Stimulated activated CD8-positive, alpha-beta memory T cell treated with anti-CD3 and anti-CD28 coated beads, Interleukin-12 subunit alpha, Interleukin-12 subunit beta, amount 100 ng/mL, for 1 hour (primary cell): ENCODE measurements at places on chromosomes 5 and 9.
A peak's percentile ranks its signal among the peaks of the same experiment; 100 is the strongest.

- no peak for DNase-seq
Observed at GRCh38 chr5:154562244-154562880, 84.3 kb upstream of the HAND1 start.

GRCh38 chr5:83509540-83509939 is 38.0 kb downstream of the VCAN start:
- no peak for DNase-seq

DNA sequence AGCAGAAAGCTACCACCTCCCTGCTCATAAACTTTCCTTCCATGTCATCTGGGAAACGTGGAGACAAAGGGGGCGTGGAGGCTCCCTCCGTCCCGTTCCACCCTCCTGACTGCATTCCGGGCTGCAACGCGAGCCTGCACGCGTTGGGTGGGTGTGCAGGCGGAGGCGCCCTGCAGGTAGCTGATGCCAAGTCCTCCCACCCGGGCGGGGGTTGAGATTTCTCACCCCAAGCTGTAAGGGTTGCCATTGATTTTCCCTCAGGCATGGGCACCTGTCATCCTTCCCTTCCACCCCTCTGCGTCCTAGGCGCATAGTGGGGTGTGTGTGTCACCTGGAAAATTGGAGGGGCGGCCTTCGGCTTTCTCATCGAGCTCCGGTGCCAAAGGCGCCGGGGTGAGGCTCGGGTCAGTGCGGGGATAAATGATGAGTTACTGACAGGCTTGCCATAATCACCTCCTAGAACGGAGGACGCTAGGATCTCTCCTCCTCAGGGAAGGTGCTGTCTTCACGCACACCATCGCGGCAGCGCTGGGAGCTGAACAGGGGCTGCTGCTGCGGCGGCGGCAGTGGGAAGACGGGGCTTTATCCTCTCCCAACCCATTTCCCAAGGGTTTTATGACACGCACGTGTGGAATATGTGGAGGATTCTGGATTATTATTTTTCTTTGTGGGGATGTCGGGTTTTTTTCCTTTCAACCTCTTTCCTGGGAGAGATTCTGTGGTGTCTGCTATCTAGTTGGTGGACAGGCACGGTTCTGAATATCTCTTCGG is 973 bp downstream of the PLPPR1 start:
- no peak for DNase-seq

DNA sequence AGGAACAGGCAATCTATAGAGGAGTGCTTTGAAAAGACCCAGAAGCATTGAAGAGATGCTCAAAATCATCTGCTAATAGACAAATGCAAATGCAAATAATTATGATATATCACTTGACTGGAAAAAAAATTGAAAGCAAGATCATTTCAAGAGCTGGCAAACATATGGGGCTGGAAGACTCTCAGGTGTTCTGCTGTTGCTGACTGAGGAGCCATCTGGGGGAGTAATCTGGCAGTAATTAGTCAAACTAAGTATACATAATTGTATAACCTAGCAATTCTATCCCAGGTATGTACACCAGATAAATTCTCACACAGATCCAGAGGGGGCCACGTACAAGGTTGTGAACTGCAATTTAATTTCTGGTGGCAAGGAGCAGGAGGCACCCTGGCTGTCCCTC is 4.6 kb upstream of the HMHB1 start:
- no peak for DNase-seq

DNA sequence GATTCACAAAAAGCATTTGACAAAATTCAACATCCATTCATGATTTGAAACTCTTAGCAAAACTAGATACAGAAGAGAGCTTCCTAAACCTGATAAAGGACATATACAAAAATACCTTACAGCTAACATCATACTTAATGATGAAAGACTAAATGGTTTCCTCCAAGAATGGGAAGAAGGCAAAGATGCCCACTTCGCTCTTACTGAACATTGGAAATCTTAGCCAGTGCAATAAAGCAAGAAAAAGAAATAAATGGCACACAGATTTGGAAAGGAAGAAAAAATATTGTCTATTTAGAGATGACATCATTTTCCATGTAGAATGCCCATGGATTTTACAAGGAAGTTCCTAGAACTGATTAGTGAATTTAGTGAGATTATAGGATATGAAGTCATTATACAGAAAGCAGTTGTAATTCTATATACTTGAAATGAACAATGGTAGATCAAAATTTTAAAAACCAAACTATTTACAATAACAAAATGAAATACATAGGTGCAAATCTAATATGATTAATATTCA is 64.4 kb downstream of the NAA35 start:
- DNase-seq = no peak

- no peak for DNase-seq
Observed at GRCh38 chr5:77239126-77239741, 28.8 kb downstream of the PDE8B start.

GRCh38 chr5:180648658-180649296 is 623 bp downstream of the FLT4 start:
- DNase-seq = no peak

- no peak for DNase-seq
Observed at GRCh38 chr5:172167895-172168294, 20.1 kb downstream of the STK10 start.

- DNase-seq = no peak
Observed at GRCh38 chr9:22105005-22105722, 96.1 kb upstream of the CDKN2B start.

DNA sequence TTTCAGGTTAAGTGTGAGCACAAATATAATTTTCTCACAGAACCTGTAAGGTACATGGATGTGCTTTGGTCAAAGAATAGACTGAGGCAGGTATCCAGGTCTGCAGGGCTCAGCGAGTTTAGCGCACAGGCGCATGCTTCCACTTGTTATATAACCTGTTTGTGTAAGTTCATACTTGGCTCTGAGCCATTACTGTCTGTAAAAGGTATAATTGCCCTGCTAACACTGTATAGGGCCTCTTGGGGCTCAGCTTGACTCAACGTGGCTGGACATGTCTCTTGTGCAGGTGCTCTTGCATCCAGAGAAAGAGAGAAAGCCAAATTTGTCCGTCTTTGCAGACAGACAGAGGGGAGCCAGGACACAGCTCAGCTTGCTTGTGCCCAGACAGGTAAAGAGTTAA is 759.6 kb downstream of the MTRR start:
- DNase-seq = no peak

- DNase-seq = no peak
Observed at GRCh38 chr5:175681968-175682340, 24.1 kb downstream of the HRH2 start.

- DNase-seq = no peak
Observed at GRCh38 chr5:146007270-146007669, 70.9 kb downstream of the SH3RF2 start.

- no peak for DNase-seq
Observed at GRCh38 chr5:2569774-2570542, 181.5 kb downstream of the IRX2 start.

DNA sequence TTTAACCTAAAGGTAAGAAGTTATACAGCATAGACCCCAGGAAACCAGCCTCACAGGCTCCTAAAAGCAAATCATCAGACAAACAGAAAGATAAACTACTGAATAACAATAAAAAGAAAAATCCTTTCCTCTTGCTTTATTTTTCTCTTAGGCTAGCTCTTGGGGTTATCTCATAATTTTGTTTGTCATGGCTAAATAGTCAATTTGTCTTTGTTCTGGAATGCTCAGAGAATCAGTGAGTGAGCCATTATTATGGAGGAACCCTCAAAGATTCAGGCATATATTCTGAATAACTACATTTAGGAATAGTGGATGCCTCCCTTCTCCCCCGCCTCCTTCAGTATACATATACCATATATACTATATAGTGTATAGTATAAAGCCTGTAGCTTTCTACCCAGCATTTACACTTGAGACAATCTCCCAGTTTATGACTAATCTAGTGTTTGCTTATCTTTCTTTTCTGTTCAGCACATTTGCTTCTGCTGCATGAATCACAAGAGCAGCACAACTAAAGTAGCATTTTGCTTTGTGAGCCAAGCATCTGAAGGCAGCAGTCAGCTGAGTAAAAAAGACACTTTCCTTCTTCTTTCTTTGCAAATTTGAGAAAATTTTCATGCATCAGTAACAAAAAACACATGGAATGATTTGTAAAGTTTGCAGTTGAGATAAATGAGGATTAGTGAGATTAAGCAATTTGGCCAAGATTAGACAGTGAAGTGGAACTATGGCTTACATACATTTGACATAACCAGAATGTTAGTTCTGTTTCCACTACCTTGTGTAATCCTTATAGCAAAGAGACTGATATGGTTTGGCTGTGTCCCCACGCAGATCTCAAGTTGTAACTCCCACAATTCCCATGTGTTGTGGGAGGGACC is 45.3 kb upstream of the PPP3R2 start:
- DNase-seq = no peak

- no peak for DNase-seq
Observed at GRCh38 chr5:138543730-138544104, 681 bp upstream of the ETF1 start.

- no peak for DNase-seq
Observed at GRCh38 chr5:134541736-134542376, 16.4 kb downstream of the JADE2 start.

DNA sequence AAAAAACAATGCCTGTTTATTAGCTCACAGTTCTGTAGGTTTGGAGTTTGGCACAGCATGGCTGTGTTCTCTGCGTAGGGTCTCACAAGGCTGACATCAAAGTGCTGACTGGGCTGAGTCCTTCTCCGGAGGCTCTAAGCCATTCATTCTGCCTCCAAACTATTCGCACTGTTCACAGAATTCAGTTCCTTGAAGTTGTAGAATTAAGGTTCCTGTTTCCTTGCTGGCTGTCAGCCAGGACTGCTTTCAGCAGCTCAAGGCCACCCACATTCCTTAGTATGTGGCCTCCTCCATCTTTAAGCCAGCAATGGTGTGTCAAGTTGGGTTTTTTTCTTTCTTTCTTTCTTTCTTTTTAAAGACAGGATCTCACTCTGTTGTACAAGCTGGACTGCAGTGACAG is 161.9 kb downstream of the CDH6 start:
- DNase-seq = no peak

GRCh38 chr9:12684974-12685373 is 8.2 kb upstream of the TYRP1 start:
- no peak for DNase-seq

DNA sequence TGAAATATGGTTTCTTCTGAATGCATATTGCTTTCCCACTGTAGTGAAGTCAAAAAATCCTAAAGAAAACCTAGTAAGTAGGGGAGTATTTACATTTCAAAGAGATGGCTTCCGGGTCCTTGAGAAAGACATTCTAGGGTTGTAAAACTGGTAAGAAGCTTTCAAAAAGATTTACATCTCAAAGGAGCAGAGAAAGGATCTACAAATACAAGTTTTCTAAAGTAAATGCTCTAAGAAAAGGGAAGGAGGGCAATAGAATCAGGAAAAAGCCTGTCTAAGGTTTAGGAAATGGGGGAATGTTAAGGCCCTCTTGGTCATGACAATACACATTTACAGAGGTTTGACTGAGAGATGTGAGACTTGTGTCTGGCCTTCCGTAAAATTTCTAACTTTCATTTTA is 16.7 kb upstream of the TRPC7 start:
- no peak for DNase-seq

DNA sequence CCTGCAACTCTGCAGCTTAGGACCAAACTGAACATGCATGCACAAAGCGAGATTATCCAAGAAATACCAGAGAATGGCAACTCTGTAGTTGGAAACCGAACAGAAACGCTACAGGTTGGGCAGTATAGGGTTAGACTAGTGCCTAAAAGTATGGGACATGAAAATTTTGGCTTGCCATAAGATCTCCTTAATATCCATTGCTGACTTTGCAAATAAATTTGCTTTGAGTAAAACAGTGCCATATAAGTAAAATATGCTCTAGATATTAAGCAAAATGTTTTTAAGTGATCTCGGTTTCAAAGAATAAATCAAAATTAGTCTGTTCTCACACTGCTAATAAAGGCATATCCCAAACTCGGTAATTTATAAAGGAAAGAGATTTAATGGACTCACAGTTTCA is 456.0 kb downstream of the PRDM9 start:
- DNase-seq = no peak

GRCh38 chr9:35277171-35277520 is 115.3 kb downstream of the UNC13B start:
- no peak for DNase-seq

GRCh38 chr5:109907731-109908130 is 218.0 kb downstream of the MAN2A1 start:
- no peak for DNase-seq

DNA sequence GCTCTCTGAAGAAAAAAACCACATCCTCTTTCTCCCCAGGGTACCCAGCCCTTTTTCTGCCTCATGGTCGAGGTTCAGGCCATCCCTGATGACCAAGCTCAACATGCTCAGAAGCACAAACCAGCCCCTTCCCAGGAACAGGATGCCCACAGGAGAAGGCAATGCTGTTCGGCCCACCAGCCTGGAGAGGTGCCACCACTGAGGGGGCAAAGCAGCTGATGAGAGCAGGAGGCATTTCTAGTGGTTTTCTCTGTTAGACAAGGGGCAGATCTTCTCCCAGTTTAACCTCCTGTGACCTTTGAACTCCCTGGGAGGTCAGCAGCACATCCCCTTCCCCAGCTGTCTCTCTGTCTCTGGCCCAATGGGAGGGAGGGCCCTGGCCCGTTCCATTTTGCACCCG is 73.0 kb downstream of the PAX5 start:
- no peak for DNase-seq

- no peak for DNase-seq
Observed at GRCh38 chr5:32163785-32164184, 10.3 kb downstream of the GOLPH3 start.

DNA sequence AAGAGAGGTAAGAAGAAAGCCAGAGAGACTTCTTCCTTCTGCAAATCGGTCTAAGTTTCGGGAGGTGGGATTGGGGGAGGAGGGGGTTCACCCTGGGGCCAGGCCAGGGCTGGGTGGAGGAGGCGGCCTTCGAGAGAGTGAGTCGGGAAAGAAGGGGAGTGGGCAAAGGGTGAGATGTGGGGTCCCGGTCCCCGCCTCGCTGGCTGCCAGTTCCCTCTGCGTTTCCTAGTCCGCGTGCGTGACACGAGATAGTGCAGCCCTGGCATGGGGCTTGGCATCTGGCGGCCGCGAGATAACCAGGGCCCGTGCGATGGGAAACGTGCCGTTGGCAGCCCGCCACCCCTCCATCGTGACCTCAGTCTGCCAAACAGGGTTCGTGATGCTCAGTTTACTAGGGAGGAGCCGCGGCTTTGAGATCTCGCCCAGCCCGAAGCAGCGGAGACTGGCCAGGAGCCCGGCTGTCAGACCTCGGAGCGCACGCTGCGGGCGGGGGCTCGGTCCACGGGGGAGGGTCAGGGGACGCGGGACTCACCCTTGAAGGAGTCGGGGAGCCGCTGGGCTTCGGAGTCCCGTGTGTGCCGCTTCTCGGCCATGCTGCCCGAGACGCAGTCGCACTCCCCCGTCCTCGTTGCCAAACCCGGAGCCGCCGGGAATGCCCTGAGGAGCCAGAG is at the start of gene STOM:
TSS of gene STOM (minus strand) at position 656 of the 671 bp plus-strand sequence. CDS start at position 593, 63 bp downstream.
- DNase-seq = peak; percentile 38

- DNase-seq = no peak
Observed at GRCh38 chr5:95102687-95103086, 182.2 kb downstream of the MCTP1 start.

GRCh38 chr9:131481441-131482342 is 21.0 kb upstream of the POMT1 start:
- DNase-seq = no peak

- DNase-seq = no peak
Observed at GRCh38 chr5:89901346-89901745, 508.2 kb downstream of the CETN3 start.

- DNase-seq = no peak
Observed at GRCh38 chr5:35979715-35980114, 11.5 kb downstream of the UGT3A1 start.
